Activated naive CD4-positive, alpha-beta T cell (primary cell): ENCODE measurements at places on chromosomes 5 and 9.
A peak's percentile ranks its signal among the peaks of the same experiment; 100 is the strongest.

GRCh38 chr9:128244837-128245231 lies 31.0 kb downstream of the GOLGA2 start:
- DNase-seq: no peak

DNA sequence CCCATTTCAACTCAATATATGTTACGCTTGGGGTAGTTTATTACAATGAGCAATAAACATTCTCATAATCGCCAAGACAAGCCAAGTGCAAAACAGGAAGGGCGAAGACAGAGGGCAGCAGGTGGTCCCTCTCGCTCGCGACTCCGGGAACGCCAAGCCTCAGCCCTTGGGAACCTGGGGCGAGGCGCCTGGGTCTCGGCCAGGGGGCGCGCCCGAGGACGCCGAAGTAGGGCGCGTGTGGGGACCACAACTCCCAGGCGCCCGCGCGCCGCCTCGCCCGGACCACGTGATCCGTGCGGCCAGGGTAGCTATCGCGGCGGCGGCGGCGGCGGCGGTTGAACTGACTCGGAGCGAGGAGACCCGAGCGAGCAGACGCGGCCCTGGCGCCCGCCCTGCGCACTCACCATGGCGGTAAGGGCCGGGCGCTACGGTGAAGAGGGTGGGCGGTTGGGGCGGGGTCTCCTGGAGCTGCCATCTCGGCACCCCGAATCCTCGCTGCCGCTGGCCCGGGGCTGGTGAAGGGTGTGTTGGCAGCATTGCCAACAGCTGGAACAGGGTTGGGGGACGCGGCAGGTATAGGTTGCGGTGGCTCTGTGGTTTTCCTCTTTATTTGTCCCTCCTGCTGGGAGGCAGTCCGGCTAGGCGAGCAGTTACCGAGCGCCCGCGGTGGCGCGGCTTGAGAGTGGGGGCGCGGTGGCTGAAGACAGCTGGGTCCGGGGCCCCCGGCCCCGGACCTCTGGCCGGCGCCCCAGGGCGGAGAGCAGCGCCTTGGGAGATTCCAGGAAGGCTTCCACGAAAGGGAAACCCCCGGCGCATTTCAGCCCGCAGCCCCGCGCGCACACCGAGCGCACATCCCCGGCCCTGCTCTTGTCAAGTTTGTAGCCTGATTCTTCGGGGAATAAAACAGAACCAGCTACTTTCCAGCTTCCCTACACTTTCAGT lies at the start of gene SLC31A2:
SLC31A2 (plus strand) TSS at position 338 of the 942 bp plus-strand sequence; CDS start at position 406, 68 bp downstream.
- DNase-seq: peak; percentile 79

- no peak for DNase-seq
These were observed 190.9 kb downstream of the ICE1 start for GRCh38 chr5:5613261-5613990.

DNA sequence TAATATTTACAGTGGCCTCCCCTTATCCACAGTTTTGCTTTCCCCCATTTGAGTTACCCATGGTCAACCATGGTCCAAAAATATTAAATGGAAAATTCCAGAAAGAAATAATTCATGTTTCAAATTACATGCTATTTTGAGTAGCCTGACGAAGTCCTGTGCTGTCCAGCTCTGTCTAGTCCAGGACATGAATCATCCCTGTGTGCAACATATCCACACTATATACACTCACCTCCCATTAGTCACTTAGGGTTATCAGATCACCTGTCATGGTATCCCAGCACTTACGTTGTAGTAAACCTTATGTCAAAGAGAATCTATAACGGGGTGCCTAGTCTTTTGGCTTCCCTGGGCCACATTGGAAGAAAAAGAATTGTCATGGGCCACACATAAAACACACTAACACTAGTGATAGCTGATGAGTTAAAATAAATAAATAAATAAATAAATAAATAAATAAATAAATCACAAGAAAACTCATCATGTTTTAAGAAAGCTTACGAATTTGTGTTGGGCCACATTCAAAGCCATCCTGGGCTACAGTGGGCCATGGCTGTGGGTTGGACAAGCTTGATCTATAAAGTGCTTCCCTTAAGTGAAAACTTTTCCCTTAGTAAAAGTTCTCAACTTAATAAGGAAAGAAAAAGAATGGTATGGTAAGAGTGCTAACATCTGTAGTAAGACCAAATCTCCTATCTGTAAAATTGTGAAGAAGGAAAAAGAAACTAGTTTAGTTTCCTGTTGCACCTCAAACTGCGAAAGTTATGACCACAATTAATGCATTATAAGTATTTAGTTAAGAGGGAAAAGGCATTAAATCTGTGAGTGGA lies 15.9 kb upstream of the OMD start:
- no peak for DNase-seq
